Lung microvascular endothelial cell (primary cell): ENCODE measurements at places on chromosomes 6 and 20.

DNA sequence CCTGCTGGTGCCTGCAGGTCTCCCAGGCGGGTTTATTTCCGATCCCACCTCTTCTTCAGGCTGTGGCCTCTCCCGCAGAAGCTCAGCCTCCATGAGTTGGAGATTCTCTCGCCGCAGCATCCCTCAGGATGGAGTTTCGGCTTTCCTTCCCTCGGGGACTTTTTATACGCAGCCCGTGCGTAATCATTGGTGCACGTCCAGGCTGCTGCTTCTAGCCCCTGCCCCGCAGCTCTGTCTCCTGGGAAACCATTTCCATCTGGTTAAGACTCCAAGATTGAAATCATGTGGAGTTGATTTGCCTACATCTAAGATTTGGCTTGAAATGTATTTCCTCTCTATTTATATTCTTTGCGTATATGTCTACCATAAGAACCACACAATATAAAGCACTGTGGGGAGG, 46.7 kb upstream of the CARMIL1 start:
- DNase-seq: no peak

DNA sequence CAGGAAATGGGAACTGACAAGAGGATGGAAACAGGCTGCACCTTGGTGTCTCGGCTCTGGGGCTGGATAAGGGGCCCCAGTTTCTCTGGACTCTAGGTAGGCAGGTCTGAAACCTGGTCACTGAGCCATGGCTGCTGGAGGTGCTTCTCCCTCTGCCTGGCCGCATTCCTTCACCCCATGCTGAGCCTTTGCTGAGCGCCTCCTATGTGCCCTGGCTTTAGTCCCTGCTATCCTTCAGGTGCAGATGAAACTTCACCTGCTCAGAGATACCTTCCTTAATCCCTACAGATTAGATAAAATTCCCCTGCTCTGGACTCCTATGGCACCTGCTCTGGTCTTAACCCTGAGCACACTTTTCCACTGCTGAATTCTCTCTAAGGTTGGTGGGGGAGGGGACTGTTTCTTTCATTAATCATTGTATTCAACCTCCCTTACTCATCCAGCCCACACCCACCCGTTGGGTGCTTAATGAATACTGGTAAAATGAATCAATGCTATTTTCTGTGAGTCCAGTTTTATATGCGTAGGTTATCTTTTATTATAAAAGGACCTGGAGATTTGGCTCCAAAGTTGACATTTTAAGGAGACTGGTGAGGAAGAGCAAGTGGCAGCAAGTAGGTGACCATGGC, 19.3 kb downstream of the MYLK4 start:
- DNase-seq: no peak

- DNase-seq: peak; percentile 61
Observed at GRCh38 chr6:10720265-10720959, 2.5 kb upstream of the TMEM14C start.

DNA sequence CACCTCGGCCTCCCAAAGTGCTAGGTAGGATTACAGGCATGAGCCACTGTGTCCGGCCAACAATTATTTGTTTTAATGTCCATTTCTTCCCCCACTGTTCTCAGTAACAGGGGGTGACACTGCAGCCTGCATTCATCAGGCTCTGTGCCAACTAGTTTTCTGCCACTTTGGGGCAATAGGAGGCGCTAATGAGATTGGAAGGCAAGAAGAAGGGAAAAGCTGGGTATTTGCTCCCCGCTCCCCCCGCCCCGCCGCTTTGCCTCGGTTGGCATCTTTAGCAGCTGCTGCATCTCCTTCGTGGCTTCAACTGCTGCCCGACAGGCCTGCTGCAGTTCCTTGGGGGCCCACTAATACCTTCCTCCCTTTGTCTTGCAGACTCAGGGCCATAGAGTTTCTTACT, 35.0 kb upstream of the MDGA1 start:
- DNase-seq: no peak

DNA sequence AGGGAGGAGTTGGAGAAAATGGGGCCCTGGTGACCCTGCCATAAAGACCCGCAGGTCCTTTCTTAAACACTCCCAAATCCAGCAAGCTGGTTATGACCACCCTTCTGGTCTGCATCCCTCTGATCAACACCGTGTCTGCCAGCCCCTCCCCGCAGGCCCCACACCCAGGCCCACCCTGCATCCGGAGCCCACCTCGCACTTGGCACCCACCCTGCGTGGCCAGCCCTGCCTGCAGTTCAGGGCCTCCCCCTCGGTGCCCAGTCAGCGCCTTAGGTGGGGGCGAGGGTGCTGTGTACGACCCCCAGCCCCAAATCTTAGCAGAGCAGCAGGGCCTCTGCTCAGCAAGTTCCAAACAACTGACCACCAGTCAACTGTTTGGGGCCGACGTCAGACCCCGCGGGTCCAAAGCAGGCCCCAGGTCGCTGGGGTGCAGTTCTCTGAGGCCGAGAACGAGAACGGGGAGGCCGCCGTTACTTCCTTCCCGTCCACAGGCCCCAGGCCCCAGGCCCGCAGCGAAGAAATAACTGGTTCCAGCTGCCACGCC, 1.2 kb downstream of the ACSS1 start:
- no peak for DNase-seq

DNA sequence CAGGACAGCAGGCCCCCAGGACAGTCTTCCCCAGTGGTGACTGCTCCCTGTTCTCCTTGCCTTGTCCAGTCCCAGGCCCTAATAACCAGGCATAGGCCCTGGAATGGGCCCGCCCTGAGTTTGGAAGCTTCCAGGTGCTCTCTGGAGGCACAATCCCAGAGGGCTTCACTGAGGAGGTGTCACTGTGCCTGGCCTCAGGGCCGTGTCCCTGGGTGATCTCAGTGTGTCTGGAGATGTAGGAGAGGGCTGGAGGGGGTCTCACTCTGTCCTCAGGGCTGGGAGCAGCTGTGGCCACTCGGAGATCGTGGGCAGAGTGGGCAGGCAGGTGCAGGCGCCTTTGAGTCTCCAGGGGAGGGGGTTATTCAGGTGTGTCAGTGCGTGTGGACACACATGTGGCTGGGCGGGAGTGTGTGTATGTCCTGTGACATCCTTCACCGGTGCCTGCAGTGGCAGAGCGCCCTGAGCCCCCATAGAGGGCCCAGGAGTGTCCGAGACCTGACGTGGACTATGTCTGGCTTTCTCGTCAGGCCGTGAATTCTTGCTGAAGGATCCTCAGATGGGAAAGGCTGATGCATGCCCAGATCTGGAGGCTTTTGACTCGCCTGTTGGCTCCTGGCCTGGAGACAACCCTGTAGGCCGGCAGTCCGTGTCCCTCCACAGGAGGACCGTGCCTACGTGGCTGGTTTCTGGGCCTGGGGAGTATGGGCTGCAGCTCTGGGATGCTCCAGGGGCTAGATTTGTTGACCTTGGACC, 5.5 kb upstream of the NPBWR2 start:
- no peak for DNase-seq

- no peak for DNase-seq
Observed at GRCh38 chr6:17446713-17447112, 53.3 kb downstream of the CAP2 start.

GRCh38 chr6:170253226-170253909, 37.5 kb downstream of the DLL1 start:
- DNase-seq: no peak

- no peak for DNase-seq
Observed at GRCh38 chr20:3658019-3658715, 5.0 kb downstream of the GFRA4 start.

GRCh38 chr6:73074175-73074574, 151.1 kb downstream of the KHDC1L start:
- DNase-seq: no peak

- DNase-seq: no peak
Observed at GRCh38 chr6:166438211-166438861, 55.6 kb upstream of the MPC1 start.

- no peak for DNase-seq
Observed at GRCh38 chr20:35011589-35012226, 56.0 kb downstream of the MYH7B start.

GRCh38 chr6:161168281-161168891, 105.5 kb downstream of the AGPAT4 start:
- peak; percentile 98 for DNase-seq

- DNase-seq: no peak
Observed at GRCh38 chr6:106380407-106380806, 19.9 kb downstream of the CRYBG1 start.

- DNase-seq: no peak
Observed at GRCh38 chr6:162940426-162940825, 212.7 kb downstream of the PACRG start.

GRCh38 chr20:20754714-20755113, 42.3 kb upstream of the RALGAPA2 start:
- DNase-seq: no peak

- no peak for DNase-seq
Observed at GRCh38 chr6:139611327-139612134, 237.1 kb upstream of the CITED2 start.

GRCh38 chr6:66948106-66948505, 1241.1 kb upstream of the EYS start:
- no peak for DNase-seq

- no peak for DNase-seq
Observed at GRCh38 chr20:62554214-62554897, 78.6 kb upstream of the GATA5 start.

GRCh38 chr6:108132863-108133262, 33.0 kb upstream of the NR2E1 start:
- no peak for DNase-seq

DNA sequence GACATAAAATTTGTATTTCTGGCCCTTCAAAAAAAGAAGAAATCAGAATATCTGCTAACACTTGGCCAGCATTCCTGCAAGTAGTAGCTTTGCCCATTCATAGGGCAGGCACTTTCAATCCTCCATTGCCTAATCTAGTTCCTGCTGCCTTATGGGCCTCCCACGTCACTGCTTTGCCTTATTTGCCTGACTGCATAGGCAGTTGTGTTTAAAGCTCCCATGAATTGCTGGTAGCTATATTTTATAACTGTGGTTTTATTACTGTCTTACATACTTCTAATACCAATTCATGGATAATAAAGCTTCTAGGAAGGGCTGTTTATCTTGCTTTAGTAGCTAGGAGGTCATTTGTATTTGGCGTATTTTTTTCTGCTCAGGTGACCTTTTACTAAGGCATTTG, 7.7 kb upstream of the SLC35A1 start:
- no peak for DNase-seq

DNA sequence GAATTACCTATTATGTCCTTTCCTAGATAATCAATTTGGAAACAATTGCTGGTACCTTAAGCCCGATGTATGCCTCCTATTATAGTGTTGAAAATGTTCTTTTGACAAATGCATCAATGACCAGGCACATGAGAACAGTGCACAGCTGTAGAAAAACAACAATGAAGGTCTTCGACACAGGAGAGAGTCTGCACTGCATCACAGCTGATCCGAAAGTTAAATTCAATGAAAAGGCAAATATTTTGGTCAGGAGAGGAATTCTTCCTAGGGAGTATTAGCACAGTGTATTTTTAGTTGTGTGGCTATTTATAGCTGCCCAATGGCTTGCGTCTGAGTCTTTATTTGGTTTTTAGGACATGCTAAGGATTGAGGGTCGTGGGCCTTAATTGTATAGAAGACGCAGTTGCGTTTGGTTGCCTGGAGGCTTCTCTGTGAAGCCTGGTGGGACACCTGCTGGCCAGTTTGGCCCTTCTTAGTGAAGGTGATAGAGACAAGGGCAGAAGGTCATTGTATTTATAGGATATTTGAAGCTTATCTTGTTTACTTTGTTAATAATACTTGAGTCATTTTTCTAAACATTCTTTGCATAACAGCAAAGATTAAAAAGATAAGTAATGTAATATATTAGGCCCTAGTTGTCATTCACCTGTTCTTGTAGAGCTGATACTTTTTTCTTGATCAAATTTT, 72.3 kb downstream of the CDYL start:
- DNase-seq: peak; percentile 49

- DNase-seq: no peak
Observed at GRCh38 chr6:169472786-169473416, 219.3 kb upstream of the THBS2 start.

DNA sequence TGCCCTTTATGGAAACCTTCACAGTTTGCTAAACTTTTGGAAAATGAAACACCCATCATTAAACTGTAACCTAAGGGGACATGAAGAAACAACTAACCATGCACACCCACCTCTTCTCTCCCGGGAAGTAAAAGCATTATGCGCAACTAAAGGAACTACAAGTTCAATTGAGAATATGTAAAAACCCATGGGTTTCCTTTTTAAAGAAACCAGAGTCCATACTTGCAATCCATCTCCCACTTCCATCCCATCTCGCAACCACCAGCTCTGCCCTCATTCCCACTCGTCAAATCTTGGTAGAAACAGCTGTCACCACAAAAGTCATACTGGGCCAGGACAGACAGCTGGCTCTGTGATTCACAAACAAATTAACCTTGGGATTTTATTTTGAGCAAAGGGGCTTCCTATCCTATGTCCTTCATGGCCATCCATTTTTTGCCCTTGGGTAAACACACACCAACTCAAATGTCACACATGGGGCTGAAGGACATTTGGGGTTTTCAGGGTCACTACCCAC, 81.5 kb downstream of the HAO1 start:
- DNase-seq: no peak

GRCh38 chr20:18739751-18740166, 73.8 kb upstream of the SCP2D1 start:
- no peak for DNase-seq

- no peak for DNase-seq
Observed at GRCh38 chr6:19665613-19665909, 171.6 kb upstream of the ID4 start.

DNA sequence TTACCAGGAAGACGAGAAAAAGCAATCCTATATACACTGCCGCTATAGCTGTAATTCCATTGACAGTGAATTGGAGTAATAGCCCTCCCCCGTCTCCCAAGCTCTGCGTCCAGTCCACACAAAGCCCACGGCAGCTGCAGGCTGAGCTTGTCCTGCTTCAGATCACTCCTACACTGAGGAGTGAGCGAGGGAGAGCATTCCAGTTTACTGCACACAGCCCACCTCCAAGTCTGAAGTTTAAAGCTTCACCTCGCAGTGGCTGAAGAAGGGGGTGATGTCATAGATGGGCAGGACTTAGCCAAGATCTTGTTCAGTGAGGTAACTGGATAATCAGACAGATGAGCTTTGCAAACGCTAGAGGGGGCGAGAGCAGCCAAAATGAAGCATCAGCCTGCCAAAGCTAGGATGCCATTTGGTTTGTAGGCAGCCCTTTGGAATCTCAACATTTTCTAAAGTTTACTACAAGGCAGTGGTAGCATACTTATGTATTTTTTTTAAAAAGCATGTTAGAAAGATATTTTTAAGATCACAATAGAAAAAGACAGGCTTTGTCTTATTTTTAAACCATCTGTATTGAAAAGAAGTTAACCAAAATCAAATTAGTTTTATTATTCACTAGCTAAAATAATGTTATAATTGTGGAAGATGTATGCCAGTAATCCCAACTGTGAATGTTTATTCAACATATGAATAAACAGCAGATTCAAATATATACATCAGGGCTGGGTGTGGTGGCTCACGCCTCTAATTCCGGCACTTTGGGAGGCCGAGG, at the start of gene FLRT3:
TSS of gene FLRT3 (minus strand) at position 213 of the 772 bp plus-strand sequence. CDS start 10,106 bp downstream, outside the sequence.
- DNase-seq: peak; percentile 92

GRCh38 chr6:18978337-18979128, 591.4 kb downstream of the RNF144B start:
- no peak for DNase-seq
